ENCODE measurements at places on chromosomes 1 and 21.

DNA sequence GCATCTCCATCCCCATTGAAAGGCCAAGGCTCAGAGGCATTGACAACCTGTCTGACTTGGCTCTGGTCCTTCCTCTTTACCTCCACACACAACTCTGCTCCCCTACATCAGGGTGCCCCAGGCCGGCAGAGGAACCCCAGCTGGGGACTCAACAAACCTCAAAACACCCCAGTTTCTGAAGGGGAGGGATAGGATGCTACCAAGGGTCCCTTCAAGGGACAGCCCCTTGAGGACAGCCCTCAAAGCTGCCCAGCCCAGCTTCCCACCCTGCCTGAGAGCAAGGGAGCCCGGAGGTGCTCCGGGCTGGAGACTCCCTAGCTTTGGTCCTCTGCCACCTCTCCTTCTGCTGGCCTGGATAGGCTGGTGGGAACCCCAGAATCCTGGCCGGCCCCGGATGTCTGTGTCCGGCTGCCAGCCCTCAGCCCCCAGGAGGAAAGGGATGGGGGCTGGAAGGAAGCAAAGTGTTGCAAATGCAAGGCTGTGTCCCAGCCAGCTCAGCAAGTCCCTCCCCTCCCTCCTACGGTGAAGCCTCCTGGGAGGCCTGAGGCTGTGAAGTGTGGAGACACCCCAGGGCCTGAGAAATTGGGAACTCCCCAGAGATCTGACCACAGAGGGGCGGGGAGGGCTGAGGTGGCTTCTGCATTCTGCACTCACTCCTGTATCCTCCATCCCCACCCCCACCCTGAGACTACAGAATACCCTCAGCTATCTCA, 1.1 kb upstream of the MARCKSL1 start:
- no peak for DNase-seq

GRCh38 chr1:89530444-89531089, 5.9 kb downstream of the LRRC8B start:
- no peak for DNase-seq

DNA sequence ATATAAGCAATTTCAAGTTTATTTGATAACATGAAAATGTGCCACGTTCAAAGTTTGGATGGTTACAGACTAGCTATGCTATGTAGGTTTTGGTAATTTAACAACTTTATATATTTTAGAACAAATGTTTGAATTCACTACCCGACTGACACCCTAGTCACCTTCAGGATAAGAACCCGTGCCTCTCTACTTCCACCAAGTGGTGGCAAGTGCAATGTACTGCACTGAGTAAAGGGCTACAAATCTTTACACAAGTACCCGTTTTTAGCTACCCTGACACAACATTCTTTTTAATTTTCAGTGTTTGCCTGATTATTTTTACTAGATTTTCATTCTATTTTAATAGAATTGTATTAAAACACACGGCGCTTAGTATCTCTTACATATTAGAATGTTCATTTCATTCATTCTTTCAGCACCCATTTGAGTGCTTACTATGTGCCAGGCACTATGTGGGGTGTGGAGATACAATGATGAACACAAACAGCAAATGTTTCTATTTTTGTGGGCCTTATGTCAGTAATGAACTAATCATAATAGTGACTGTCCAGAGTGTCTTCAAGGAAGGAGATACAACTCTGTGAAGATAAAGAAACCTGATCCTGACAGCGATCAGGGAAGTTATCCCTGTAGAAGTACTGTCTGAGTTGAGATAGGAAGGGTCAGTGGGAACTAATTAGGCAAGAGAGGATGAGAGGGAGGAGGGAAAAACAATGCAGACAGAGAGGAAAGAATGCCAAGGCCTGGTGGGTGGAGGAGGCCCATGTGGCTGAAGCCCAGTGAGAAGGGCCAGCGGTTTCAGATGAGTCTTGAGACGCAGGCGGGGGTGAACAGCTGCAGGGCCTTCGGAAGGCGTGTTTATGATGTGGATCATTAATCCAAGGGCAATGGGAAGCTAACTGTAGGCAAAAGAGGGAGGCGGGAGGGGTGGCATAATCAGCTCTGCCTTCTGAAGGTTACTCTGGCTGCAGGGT, 3.8 kb downstream of the LCA5L start:
- DNase-seq, result no peak

DNA sequence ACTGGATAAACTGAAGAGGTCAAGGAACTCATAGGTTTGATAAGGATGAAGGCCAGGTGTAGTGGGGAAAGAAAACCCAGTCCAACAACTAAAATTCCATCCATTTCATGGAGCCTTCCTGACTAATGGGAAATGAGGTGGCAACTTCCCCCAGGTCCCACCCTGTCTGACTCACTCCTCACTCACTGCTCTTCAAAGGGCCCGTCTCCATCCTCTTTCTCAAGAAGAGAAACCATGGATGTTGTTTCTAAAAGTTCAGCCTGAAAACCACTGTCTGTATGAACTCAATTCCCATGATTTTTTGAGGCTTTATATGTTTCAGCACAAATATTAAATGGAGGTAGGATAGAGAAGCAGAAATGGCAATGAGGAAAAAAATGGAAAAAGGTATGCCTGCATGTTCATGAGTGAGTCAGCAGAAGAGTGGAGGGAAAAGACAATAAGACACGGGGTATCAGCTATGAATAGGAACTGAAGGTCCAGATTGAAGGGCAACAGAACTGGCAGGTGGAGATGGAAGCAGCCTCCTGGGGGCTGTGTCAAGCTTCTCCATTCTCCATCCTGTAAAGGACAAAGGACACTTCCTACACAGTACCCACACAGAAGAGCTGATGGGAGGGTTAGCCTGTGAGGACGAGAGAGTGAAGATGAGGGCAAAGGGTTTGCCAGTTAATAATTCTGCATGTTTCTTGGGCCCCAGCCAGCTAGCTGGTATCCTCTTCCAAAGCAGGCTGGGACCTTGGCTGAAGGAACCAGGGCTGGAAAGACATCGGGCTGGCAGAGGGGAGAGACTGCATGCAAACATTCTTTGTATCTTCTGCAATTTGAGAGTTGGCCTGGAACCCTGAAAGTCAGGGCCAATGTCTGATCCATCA, 5.5 kb upstream of the ELOVL1 start:
- DNase-seq, result no peak

GRCh38 chr1:230930986-230931385, 47.7 kb downstream of the TTC13 start:
- DNase-seq, result no peak

DNA sequence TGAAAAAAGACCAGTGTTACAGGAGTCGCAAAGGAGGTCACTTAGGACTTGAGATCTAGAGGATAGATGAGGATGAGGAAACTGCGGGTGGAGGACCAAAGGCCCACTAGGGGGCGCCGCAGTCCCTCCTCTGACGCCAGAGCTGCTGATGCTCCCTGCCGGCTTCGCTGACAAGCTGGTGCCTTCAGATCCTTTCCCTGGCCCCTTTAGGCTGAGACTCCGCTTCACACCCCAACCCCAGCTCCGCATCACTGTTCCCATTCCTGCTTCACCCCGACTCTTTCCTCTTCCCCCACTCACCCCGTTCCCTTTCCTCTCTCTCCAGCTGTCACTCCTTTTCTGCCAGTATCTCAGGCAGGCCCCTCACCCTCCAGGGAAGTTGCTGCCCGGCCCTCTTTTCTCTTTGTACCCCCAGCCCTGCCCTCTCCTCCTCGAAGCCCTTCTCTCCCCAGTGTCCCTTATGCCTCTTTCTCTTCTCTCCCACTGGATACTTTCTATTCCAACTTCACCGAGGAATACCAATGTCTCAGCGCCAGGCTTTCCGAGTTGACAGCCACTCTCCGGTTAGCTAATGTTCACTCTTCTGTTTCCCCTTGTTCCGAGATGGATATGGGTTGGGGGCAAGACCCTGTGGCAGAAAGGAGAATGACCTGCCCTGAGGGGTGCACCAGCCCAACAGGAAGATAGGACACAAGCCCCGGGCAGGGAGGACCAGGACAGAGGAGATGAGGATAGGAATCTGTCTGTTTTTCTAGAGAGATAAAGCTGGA, 4.5 kb downstream of the KCNJ9 start:
- peak; percentile 95 for DNase-seq

GRCh38 chr1:62530516-62531154, 66.7 kb upstream of the ANGPTL3 start:
- peak; percentile 49 for DNase-seq

- no peak for DNase-seq
Observed at GRCh38 chr1:247204177-247204647, 32.4 kb upstream of the ZNF124 start.

DNA sequence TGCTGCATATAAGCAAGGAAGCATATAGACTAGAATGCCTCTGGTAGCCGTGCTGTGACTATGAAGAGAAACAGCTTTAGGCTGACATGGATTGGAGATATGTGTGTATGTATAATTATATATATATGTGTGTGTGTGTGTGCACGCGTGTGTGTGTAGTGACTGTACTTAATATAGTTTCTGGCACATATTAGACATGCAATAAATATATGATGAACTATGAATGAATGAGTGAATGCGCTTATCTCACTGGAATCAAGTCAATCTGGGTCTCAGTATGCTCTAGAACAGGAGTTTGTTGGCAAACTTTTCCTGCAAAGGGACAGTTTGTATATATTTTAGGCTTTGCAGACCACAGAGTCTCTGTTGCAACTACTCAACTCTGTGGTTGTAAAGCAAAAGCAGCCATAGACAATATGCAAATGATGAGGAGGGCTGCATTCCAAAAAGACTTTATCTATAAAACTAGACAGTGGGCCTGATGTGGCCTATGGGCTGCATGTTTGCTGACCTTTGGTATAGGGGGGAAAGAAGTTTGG, 482.9 kb upstream of the USP24 start:
- DNase-seq, result no peak

- no peak for DNase-seq
Observed at GRCh38 chr1:22216210-22216883, 73.5 kb upstream of the WNT4 start.

DNA sequence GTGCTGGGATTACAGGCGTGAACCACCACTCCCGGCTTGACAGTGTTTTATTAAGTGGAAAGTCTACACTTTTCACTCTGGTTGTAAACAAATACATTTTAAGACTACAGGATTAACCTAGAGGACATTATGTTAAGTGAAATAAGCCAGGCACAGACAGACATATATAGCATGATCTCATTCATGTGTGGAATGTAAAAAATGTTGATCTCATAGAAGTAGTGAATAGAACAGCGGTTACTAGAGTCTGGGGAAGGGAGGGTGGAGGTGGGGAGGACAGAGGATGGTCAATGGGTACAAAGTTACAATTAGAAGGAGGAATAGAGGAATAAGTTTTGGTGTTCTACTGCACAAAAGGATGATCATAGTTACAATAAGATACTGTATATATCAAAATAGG, 16.9 kb downstream of the CTH start:
- DNase-seq, result no peak

DNA sequence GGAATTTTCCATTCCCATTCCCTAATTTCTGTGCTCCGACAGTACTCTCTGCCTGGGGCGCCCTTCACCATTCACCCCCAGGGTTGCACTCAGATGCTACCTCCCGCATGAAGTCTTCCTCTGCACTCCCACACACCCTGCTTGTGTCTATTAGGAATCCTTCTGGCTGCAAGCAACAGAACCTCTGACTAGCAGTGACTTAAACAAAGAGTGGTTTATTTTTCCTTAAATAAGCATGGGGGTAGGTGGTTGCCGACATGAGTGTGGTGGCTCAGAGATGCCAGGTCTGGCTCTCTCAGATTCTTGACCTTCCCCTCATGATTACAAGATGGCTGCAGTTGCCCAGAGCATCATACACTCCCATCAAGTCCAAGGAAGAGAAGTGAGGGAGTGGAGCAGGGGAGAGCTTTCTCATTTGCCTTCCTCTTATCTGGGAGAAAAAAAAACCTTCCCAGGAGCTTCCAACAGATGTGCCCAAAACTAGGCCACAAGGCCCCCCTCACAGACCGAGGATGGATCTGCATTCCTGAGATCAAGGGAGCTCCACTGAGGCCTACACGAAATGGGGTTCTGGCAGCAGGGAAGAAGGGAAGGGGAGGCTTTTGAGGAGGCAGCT, 49.6 kb upstream of the LBR start:
- no peak for DNase-seq

DNA sequence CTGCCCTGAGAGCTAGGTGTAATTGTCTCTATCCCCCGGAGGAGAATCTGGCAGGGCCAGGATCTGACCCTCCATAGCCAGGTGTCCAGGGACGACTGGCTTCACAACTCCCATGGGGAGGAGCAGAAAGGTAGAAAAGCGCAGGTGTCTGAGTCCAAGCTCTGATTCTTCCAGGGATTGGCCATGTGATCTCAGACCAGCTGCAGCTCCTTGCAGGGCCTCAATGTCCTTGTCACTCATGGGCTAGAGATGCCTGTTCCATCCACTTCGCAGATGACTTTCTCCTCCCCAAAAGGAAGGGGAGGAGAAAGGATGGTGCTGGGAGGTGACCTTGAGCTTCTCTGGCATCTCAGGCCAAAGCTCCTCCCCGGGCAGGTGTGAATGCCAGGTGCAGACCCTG, 22.7 kb downstream of the HSPG2 start:
- no peak for DNase-seq

- DNase-seq, result peak; percentile 39
Observed at GRCh38 chr1:28775121-28775942, 36.6 kb upstream of the OPRD1 start.

GRCh38 chr1:215584389-215584788, 17.3 kb downstream of the KCTD3 start:
- no peak for DNase-seq

- no peak for DNase-seq
Observed at GRCh38 chr1:230231774-230232145, 164.7 kb downstream of the GALNT2 start.

- DNase-seq, result no peak
Observed at GRCh38 chr1:232489256-232489655, 140.7 kb downstream of the SIPA1L2 start.

- no peak for DNase-seq
Observed at GRCh38 chr1:188169971-188170370, 1341.2 kb downstream of the PLA2G4A start.

Measured in dorsolateral prefrontal cortex (tissue), 122 donors.